ENCODE measurements at places on chromosomes 3 and 15.

DNA sequence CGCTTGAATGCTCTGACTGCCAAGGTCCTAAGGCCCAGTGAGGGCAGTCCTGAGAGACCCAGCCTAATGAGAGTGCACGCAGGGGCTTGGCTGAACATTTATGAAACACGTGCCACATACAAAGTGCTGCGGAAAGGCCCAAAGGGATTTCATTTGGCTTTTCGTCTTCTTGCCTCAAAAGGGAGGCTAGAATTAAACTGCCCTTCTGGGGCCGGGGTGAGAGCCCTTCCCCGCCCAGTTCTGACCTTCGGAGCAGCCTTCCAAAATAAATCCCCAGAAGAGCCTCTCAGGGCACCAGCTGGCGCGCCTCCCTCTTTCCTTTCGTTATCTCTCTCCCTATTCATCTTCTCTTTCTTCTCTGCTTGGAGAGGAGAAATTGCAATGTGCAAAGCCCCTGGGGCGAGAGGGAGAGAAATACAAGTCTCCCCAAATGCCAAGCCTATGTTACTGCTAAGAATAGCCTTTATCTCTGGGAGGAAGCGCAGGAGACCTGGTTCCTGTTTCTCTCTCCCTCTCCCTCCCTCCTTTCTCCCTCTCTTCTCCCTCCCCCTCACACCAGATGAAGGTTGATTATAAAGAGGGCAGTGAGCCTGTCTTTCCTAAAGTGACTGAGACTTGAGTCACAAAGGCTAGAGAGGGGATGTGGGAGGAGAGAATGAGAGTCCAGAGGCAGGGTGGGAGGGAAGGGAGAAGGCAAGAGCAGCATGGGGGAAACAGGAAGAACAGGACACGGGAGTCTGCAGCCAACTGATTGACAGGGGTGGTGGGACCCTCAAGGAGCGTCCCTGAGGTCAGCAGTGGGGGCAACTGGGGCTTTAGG is 36.7 kb upstream of the NDUFB4 start:
- DNase-seq: peak; percentile 76

- DNase-seq: no peak
Observed at GRCh38 chr3:148235566-148235965, 462.1 kb upstream of the AGTR1 start.

DNA sequence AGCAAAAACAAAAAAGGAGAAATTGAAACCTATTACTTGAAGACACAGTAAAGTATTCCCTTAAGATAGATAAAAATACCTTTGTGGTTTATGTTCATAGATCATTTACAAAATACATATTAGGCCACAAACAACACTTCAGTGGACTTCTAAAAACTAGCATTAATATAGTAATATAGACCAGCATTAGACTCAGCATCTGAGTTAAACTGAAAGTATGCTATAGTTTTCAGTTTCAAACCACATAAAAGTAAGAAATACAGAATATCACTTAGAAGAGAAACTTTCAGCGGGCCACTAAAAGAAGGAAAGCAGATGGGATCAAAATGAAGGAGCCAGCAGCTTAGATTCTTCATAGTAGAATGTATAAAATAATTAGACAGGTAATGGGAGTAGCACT is 86.6 kb downstream of the MSL2 start:
- DNase-seq: peak; percentile 1

DNA sequence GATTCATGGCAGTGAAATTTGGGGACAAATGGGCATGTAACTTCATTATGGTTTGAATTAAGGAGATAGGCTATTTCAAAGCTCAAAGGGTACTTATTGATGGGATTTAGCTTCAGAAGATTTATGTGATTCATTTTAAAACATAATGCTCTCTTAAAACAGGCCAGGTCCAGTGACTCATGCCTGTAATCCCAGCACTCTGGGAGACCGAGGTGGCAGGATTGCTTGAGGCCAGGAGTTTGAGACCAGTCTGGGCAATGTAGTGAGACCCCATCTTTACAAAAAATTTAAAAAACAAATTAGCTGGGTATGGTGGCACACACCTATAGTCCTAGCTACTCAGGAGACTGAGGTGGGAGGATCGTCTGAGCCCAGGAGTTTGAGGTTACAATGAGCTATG is 11.5 kb downstream of the THAP10 start:
- no peak for DNase-seq

GRCh38 chr3:105828703-105829102 is 40.1 kb downstream of the CBLB start:
- no peak for DNase-seq

DNA sequence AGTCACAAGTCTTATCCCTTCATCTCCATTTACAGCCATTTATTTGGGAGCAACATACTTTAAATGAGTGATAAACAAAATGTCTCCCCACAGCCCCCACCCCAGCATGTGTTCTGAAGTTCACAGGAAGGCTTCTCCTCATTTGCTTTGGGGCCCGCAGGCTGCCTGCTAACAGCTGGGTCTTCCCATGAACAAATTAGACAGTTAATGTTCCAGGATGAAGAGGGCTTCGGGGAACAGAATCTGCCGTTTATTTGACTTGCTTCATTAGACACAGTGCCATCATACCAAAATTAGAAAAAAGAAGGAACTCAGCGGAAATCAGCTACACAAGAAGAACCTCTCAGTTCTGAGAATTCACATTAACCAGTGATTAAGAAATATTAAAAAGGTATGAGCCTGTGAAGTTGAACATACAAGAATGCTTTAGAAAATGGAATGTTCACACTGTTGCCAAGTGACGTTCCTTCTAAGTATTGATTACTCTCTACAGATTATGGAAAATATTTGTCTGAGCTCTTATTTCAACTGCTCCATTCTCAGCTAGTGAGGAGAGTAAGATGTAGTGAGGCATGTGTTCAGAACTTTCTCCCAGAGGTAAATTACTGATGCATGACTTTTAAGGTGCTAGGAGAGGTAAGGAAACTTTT is 107.5 kb upstream of the THBS1 start:
- no peak for DNase-seq

DNA sequence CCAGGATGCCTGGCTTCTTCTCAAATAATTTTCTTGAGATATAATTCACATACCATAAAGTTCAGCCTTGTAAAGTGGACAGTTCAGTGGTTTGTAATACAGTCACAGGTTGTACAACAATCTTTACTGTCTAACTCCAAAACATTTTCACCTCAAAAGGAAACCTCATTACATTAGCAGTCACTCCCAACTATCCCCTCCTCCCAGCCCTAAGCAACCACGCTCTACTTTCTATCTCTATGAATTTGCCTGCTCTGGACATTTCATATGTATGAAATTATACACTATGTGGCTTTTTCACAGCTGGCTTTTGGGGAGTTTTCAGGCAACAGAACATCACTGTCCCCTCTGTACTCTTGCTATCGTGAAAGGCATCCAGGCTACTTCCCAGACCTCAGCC is 17.5 kb downstream of the TGM5 start:
- DNase-seq: no peak

DNA sequence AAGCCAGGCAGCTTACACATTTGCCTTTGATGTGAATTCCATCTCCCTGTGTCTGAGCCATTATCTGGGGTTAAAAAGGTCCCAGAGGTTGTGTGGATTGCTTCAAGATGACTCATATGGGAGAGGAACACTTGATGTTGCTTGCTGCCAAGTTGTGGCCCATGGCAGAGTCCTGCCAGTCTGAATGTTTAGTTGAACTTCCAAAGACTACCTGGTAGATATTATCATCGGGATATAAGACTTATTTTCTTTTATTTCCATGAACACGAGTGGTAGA is 85.6 kb downstream of the TJP1 start:
- no peak for DNase-seq

DNA sequence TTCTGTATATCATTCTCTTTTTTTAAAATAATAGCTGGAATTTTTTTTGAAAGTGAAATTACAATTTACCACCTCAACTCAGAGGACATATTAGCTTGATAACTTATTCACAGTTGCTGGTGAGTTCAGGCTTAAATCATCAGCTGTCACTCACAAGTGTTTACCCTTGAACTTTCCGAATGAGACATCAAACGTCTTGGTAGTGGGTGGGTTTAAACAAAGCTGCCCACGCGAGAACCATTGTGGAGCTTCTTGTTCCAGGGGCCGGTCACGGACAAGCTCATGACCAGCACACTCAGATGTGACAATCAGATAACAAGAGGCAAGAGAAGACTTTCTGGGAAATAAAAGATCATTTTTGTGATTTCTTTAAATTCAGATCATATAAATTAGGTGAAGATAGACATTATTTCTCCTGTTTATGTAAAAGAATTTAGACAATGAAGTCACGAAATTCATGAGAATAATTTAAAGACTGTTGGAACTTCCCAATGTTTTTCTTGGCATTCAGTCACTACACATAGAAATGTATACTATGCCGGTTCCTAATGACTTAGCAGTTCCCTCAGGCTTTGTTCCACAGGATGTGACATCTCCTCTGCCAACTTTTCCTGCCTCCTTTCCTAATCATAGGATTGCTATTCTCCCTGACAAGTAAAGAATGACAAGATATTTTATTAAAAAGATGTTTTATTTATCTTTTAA is 29.3 kb downstream of the BTD start:
- DNase-seq: peak; percentile 68

DNA sequence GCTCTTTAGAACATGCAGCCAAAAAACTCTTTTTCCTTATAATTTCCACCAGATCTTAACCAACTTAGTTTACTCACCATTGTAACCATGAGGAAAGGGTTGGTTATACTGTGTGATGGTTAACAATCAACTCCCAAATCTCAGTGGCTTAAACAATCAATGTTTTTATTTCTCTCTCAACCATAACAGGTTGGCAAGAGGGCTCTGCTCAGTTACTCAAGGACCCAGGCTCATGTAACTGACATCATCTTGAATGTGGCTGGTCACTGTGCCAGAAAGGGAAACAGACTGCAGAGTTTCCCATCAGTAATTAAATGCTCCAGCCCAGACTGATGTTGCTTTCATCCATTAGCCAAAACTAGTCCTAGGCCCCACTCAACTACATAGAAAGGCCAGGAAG is 69.0 kb downstream of the ANKRD28 start:
- DNase-seq: no peak

DNA sequence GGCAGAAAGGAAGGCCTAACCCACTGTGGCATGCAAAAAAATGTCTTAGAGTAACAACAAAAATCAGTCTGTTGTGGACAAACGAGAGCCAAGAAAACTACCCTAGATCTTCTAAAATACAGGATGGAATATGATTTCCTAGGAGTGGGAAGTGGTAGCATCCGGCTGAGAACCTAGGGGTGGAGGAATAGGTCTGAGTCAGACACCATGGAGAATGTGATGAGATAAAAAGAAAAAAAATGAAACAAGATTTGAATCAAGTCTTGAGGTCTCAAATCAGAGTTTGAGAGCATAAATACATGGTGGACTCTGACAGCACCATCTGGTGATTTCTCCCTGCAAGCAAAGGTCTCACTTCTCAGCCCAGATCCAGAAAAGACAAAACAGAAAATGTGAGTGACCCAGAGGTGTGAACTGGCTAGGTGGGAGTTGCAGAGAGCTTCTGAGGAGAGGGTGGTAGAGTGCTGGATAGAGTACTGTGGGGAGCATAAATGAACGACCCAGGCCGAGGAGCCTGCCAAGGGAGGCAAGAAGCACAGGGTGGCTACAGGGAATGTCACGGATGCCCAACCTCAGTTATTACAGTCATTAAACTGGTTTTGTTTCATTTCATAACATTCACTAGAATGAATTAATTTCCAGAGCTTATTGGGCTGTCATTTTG is 27.6 kb upstream of the VEPH1 start:
- no peak for DNase-seq

DNA sequence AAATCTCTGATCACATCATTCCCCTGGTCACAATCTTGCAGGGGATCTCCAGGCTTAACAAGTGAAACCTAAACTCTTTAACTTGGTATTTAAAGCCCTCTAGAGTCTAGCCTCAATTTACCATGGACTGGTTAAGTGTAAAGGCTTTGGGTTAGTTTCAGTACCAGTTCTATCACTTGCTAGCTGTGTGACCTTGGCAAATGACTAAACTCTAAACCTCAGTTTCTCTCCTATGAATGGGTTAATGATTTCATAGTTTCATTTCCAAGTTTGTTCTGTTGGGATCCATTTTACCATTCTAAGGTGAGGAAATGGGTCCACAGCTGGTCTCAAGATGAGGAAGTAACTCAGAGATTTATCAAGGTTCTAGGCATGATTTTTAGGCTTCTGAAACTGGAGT is 38.8 kb upstream of the TIMP4 start:
- no peak for DNase-seq

DNA sequence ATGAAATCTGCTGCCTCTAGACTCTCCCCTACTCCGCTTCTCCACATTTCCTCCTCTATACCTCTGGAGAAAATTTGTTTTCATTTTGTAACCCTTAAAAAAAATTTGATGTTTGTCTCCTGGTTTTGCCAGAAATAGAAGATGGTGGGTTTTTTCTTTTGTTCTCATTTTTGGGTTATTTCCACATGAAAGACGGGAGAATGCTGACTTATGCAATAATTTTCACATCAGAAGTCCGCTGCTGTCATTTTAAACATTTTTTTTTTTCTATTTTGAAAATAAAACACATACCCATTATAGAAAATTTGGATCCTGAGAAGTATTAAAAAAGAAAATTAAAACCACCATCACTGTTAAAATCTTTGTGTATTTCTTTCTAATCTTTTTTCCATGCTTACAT is 320.8 kb upstream of the NR2E3 start:
- DNase-seq: no peak

- DNase-seq: no peak
Observed at GRCh38 chr3:36295296-36295695, 85.0 kb upstream of the STAC start.

DNA sequence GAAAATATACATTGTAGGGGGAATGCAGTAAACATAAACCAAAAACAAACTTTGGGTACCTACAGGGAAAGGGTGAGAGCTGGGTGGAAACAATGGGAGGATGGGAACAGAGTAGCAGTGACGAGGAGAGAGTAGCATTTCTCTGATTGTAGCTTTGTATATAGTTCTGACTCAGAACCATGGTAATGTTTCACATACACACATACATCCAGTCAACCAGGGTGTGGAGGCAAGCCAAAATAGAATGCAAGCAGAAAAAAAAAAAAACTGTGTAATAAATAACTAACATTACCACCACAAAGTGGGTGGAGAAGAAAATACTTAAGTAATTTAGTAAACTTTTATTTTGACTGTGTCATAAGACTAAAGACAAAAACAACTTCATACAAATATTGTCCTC is 27.2 kb downstream of the BCL2A1 start:
- peak; percentile 70 for DNase-seq

- DNase-seq: no peak
Observed at GRCh38 chr3:189071446-189071845, 100.3 kb upstream of the TPRG1 start.

GRCh38 chr3:58478781-58479180 is 13.1 kb upstream of the KCTD6 start:
- no peak for DNase-seq

- DNase-seq: no peak
Observed at GRCh38 chr3:87359826-87360225, 83.4 kb upstream of the POU1F1 start.

All from suppressor macrophage treated with lipopolysaccharide for 4 hours (primary cell).